Mammary microvascular endothelial cell (primary cell): ENCODE measurements at places on chromosomes 5 and 9. TPM values are rescaled to one million over a fixed set of nuclear protein-coding genes. Genes with fewer than 3 reads are reported as not detected.

Gene ANKDD1B
- not detected in 2 replicates for total RNA-seq

Gene VPS13A
- 11.7 and 12.2 TPM in 2 replicates for total RNA-seq

Gene FOXD4L5
- total RNA-seq = not detected in 2 replicates

Gene RNF224
- not detected in 2 replicates for total RNA-seq

Gene SLC36A2
- total RNA-seq = not detected in 2 replicates

Gene PAX5
- not detected in 2 replicates for total RNA-seq

Gene INSL4
- total RNA-seq = not detected in 2 replicates

Gene RPL37
- total RNA-seq = 51.9 and 83.8 TPM in 2 replicates

Gene MOCS2
- total RNA-seq = 45.8 and 46.4 TPM in 2 replicates

Gene CCDC183
- not detected in 2 replicates for total RNA-seq

Gene DENND1A
- total RNA-seq = 8.5 and 19.3 TPM in 2 replicates
